ENCODE measurements at places on chromosomes 12 and 14.
A peak's percentile ranks its signal among the peaks of the same experiment; 100 is the strongest.

DNA sequence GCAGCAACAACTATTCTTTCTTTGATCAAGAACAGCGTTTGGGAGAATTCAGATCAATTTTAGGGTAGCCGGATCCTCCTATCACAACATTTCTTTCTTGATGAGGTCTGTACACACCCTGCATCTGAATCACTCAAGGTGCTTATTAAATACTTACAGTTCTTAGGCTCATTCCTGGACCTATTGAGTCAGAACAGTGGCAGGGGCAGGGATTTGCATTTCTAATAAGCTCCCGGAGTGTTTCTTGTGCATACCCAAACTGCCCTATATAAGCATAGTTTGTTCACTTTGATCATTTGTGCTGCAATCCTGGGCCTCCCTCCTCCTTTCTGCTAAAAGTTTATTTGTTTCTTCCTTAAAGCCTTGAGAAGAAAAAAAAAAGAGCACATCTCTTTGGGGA, 80.5 kb upstream of the RPH3A start:
- no peak for DNase-seq

GRCh38 chr12:48454667-48455066, 17.7 kb upstream of the ANP32D start:
- DNase-seq: peak; percentile 59

- no peak for DNase-seq
These were observed 113.2 kb downstream of the DENND5B start for GRCh38 chr12:31477687-31478086.

DNA sequence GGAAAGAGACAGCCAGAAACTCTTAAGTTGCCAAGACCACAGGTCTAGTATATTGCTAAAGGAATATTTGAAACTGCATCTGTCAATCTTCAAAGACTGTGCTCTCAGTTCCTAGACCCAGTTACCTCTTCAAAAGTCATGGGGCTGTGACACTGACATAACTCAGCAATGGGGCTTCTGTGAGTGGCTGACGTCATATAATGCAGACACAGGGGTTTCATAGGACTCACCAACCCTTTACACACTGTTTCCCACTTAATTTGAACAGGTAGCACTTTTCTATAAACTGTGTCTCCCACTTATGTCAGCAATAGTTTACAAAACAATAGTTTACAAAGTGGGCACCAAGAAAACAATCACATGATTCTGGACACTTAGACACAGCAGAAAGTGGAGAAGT, 158.4 kb downstream of the GALC start:
- DNase-seq: no peak

GRCh38 chr14:40847480-40847879, 759.2 kb upstream of the LRFN5 start:
- DNase-seq: no peak

DNA sequence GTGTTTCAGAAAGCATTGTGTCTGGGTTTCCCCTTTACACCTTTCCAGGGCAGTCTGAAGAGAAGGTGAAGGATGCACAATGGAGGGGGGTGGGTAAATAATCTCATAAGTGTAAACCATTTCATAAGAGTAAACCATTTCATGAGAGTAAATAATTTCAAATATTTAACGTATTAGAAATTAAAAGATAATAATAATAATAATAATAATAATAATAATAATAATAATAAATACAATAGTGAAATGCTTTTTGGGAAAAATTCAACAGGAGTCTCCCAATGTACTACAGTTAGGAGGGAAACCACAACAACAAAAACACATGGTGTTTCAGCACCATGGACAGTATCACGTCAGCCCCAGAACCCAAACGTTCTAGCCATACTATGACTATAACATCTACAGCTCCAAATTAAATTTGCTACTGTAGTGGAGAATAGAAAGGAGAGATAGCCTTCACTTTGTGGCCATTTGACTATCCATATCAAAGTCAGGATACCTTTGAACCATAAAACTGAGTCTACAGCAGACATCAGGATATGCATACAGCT, 691.8 kb downstream of the BCL11B start:
- no peak for DNase-seq

GRCh38 chr14:24700511-24700910, 66.5 kb upstream of the GZMB start:
- DNase-seq: no peak

DNA sequence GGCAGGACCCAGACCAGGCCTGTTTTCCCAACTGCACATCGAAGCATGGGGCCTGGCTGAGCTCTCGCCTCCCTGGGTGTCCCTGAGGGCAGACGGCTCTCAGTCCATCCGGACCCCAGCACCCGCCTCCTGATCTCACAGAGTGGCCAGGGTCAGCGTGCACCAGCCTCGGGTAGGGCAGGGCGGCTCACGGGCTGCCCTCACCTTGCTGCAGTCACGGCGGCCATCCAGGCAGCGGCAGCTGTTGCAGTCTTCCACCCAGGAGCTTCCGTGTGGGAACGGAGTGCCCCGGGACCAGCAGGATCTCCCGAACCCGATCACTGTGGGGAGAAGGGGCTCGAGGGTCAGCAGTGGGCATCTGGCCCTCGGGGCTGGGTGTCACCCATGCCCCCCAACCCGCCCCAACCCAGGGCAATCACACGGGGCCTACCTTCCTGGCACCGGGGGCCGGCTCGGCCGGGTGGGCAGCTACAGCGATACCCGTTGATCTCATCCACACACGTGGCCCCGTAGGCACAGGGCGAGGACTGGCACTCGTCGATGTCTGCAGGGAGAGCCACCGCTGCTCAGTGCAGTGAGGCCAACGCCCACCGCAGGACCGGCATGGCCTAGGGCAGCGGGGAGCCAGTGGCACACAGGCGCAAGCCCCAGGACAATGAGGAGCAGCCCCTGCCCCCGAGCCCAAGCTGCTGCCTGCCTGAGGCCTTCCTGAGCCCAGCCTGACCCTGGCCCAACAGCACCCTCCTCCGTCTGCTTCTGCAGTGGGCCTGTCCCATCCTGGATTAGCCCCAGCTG, 22.2 kb downstream of the JAG2 start:
- no peak for DNase-seq

GRCh38 chr14:84129007-84129406, 1400.9 kb upstream of the FLRT2 start:
- DNase-seq: peak; percentile 98

GRCh38 chr12:23493672-23494071, 455.8 kb downstream of the SOX5 start:
- DNase-seq: no peak
